ENCODE measurements at places on chromosomes 2 and 18. TPM values are rescaled to one million over a fixed set of nuclear protein-coding genes. Genes with fewer than 3 reads are reported as not detected.

DOK6 gene
- total RNA-seq, result 2.6 TPM

LDLRAD4 gene
- 28.0 TPM for total RNA-seq

RAX gene
- not detected for total RNA-seq

SP140L gene
- total RNA-seq, result 3.6 TPM

MOCOS gene
- total RNA-seq, result 0.25 TPM

PLCD4 gene
- total RNA-seq, result 0.30 TPM

CNTNAP5 gene
- total RNA-seq, result not detected

FBXO36 gene
- 0.69 TPM for total RNA-seq

SETBP1 gene
- 5.5 TPM for total RNA-seq

ZEB2 gene
- 95.9 TPM for total RNA-seq

AP1S3 gene
- 0.69 TPM for total RNA-seq

SH2D6 gene
- not detected for total RNA-seq

RTTN gene
- 8.8 TPM for total RNA-seq

FOXD4L1 gene
- total RNA-seq, result not detected

MPHOSPH10 gene
- total RNA-seq, result 35.6 TPM

DNA sequence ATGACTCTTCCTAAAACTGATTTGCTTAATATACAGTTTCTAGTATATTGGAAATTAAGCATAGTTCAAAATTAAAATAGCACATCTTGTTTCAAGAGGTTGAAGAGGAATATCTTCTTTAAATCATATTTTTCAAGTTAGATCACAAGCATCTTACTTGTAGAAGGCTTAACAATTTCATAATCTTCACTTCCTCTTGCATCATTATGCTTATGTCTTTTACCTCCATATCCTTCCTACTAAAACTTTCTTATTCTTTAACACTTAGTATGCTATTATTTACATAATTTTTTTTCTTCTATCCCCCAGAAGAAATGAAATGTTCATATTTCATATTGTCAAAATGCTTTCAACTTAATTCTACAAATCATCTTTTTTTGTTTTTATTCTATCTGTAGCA is 1354.9 kb upstream of the TMEFF2 start:
- DNase-seq, result no peak

DNA sequence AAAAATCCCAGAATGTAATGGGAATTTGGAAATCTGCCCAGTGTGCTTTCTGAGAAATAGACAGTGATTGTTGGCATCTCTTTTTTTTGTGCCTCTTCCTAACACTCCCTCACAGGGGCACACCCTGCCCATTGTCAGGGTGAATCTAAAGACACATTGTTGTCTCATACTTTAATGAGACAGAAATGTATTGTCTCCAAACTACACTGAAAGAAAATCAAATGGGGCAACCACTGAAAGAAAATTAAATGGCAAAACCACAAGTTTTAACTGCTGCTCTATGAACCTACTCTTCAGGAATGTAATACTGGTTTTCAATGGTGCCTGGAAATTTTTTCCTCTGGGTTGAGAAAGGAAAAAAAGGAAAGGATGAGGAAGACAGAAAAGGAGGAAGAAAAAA is 43.2 kb upstream of the GLS start:
- no peak for DNase-seq

- no peak for DNase-seq
These were observed 83.0 kb downstream of the GBX2 start for GRCh38 chr2:236085211-236085610.

DNA sequence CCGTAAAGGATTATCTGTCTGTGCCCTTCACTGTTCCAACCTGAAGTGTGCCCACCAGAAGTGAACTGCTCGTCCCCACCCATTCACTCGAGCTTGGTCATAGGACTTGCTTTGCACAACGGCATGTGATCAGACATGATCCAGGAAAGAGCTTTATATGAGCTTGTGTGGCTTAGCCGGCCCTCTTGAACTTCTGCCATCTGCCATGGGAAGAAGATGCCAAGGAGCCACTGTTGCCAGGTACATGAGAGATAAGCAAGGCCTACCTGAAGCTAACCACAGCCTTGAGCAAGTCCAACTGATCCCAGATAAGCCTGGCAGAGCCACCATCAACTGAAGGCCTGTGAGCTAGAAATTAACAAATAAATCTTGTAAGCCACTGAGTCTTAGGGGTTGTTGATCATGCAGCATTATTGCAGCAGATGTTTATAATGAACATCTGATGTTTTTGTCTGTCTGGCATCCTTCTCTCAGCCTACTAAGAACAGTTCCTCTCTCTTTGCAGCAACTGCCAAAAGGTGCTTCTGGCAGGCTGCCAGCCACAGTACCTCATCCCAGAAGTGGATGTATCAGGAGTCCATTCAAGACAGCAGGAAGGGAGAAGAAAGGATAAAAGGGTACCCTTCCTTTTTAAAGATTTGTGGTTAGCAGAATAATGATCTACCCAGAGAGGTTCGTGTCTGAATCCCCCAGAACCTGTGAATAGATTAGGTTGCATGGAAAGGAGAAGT is 16.8 kb downstream of the DBI start:
- DNase-seq, result no peak

GRCh38 chr18:9177031-9177430 is 40.5 kb downstream of the ANKRD12 start:
- no peak for DNase-seq

DNA sequence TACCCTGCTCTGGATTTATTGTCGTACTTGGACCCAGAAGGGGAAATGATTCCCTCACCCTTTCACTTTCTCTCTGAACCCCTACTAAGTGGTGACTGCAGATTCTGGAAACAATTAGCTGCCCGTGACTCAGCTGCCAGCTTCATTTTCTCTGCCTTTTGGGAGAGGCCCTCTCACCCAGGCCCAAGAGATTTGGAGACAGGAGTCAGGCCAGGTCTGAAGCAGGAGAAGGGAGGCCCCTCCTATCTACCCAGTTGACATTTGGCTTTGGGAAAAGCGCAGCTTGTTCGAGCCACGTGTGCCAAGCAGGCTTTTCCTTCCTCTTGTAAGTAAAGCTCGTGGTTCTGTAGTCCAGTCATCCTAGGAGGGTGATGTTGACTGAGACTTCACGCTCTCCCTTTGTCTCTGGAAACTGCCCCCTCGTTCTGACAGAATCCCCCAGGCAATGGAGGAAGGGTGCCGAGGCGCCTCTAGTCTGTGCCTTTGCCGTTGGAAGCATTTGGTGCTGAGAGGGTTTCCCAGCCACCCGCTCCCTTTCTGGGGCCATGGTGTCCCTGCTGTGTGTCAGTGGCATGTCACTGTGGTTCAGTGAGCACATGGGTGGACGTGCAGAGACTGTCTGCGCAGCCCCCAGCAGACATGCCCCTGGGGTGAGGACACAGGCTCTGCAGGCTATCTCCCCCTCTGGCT is 8.6 kb downstream of the OXER1 start:
- no peak for DNase-seq

DNA sequence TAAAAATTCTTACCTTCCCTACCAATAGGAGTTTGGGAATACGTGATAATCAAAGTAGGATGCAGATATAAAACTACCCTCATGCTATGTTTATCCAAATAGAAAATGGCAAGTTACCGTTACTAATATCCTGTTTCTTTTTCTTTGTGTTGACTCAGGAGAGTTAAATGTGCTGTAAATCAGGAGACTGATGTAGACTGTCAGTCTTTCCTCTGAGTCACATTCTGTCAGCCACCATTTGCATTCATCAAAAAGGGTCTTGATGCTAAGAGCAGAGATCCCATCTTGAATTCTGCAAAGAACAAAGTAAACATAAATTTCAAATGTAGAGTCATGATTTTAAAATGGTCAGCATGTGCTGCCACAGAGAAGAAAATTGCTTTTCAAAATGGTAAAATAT is 712.8 kb downstream of the SOCS6 start:
- DNase-seq, result no peak

DNA sequence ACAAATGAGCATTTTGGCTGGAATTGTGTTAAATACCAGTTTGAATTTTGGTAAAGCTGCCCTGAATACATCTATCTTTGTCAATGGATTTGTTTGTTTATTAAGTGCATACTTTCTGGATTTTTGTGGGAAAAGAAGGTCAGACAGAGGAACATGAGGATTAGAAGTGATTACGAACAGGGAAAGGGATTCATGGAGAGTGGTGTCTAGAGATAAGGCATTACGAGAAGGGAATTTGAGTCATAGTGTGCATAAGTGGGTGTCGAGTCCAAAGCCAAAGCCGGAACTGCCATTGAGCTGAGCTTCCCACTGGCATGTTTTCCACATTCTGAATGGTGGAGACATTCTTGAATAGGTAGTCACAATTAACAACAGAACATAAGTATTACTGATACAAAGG is 68.9 kb upstream of the EFEMP1 start:
- DNase-seq, result peak; percentile 26

- no peak for DNase-seq
These were observed 123.0 kb downstream of the PMAIP1 start for GRCh38 chr18:60022671-60023276.

GRCh38 chr2:121095257-121096080 is 189.5 kb downstream of the TFCP2L1 start:
- DNase-seq, result peak; percentile 77

DNA sequence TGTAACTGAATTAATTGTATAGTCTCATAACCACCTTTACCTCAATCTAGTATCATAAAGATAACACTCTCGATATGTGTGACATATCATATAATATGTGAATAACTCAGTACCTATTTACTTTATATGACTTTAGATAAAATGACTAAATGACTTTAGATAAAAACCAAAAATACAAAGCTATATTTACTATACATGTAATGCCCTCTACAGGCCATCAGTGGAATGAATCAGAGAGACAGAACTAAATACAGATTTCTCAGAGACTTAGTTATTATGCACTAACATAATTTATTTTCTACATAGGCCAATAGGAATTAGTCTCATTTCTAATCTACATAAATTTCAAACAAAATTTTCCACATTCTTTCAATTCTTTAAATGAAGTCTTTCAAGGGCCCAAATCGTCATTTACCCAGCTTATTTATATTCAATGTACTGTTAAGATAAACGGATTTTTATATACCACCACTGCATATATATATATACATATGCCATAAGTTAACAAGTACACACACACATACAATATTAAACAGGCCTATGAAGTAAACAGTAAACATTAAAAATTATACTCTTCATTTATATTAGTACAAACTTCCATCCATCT is 219.9 kb downstream of the EXOC6B start:
- no peak for DNase-seq

GRCh38 chr2:138201286-138201685 is 237.0 kb downstream of the HNMT start:
- DNase-seq, result no peak

DNA sequence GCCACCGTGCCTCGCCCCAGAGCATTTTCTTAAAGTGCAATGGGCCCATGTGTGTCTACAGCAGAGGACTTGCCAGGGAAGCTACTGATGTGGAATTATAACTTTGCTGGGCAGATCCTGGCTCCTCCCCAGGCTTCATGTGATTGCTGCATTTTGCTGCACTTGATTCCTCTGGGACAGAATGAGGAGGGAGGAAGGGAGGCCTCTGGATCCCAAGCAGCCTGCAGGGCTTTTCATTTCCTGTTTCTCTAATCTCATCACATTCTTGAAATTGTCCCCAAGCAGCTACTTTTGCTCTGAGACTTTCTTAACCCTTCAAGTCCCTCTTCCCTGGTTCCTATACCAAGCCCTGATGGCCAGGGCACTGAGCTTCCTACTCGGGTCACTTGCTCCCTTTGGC is 134.4 kb upstream of the SEC11C start:
- peak; percentile 73 for DNase-seq

GRCh38 chr2:33023728-33024500 is 77.2 kb downstream of the LTBP1 start:
- DNase-seq, result no peak

- no peak for DNase-seq
These were observed 604.2 kb upstream of the ZEB2 start for GRCh38 chr2:145124085-145124484.

GRCh38 chr18:62710417-62710816 is 4.9 kb upstream of the PHLPP1 start:
- DNase-seq, result no peak

DNA sequence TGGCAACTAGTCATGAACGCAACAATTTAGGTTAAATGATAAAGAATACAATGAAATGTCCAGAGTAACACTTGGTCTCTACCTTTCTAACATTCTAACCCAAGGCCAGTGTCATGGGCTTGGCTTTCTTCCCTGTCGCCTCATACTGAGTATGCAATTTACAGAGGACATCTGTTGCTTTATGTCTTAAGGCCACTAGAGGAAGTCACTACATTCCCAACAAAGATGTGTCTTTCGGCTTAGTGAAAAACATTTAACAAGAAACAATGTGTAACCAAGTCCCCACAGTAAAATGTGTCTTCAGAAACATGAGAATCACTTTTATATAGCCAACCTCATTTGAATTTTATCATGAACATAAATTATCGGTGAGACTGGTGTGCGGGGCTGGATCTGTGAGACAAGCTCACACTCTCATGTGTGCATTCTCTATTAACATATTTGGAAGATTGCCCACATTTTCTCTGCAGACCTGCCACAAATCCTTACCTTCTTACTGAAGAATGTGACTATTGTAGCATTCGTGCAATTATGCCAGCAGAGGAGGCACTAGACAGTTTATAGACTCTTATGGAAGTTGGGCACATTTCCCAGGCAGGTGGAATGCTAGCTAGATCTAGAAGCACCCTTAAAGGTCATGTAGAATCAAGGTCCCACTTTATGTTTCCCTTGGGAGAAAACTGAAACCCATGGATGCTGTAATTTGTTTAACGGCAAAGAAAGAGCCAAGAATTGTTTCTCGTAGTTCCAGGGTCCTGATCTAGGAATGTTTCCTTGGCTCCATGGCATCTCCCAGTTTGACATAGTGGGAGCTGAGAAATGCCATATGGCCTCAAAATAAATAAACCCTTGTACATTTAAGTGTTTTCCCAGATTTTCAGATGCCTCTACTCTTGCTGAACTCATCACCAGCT is 101.8 kb downstream of the CD226 start:
- DNase-seq, result no peak

GRCh38 chr2:241084856-241085444 is 17.1 kb downstream of the MTERF4 start:
- DNase-seq, result no peak

DNA sequence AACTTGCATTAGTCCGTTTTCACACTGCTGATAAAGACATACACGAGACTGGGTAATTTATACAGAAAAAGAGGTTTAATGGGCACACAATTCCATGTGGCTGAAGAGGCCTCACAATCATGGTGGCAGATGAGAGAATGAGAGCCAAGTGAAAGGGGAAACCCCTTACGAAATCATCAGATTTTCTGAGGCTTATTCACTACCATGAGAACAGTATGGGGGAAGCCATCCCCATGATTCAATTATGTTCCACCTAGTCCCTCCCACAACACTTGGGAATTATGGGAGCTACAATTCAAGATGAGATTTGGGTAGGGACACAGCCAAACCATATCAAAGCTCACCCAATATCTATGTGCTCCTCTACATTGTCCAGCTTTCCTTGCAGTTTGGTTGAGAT is 16.0 kb upstream of the SERPINE2 start:
- no peak for DNase-seq

GRCh38 chr2:207670887-207671286 is 40.6 kb upstream of the CCNYL1 start:
- DNase-seq, result no peak

DNA sequence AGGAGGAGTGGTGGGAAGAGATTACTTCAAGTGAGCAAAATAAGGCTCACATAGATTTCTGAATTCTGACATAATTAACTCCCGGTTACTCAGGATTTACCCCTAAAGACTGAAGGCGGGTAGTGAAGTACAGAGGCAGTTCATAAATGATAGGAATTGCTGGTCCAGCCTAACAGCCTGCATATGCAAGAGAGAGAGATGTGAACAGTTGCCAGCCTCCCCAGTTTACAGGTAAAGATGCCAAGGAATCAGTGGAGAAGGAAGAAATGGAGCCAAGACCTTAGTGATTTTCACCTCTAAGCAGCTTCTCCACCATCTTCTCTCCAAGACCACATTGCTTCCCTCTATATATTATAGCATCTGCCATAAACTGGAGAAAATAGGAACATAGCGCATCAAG is 91.8 kb upstream of the THUMPD2 start:
- no peak for DNase-seq
